Activated naive CD4-positive, alpha-beta T cell treated with anti-CD3 and anti-CD28 coated beads, Interleukin-2, amount 10 ng/mL, durations not matched to agents 7 days and 5 days (primary cell): ENCODE measurements at places on chromosomes 13 and 19.
A peak's percentile ranks its signal among the peaks of the same experiment; 100 is the strongest.

- DNase-seq, result no peak
Observed at GRCh38 chr13:109792416-109793059, 6.2 kb upstream of the IRS2 start.

DNA sequence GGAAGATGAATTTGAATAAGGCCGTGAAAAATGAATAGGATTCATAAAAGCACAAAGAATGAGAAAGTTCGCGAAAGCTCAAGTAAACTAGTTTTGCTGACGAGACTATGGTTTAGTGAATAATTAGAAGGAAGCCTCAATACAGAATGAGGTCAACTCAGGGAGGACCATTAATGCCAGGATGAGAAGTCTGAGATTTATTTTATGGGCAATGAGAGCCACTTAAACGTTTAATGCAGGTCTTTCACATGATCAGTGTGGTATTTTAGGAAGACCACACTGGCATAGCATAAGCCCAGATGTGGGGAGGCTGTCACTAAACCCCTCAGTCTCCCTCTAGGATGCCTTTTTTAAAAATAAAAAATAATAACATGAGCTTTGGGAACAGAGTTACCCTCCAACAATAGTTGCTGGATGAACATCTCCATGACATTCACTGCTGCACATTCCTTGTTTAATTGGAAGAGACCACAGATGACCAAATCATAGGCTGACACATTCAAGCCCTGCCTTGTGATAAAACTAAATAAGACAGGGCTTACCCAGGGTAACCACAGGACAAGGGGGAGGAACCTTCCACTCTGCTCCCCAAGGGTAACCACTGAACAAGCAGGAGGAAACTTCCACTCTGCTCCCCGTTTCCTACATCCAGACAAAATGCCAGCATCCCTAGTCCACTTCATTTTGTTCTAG is 43.6 kb upstream of the LSM14A start:
- DNase-seq, result no peak

GRCh38 chr13:42814868-42815267 is 33.5 kb downstream of the FAM216B start:
- DNase-seq, result no peak

- DNase-seq, result no peak
Observed at GRCh38 chr19:1067341-1067957, 482 bp downstream of the ARHGAP45 start.

- DNase-seq, result no peak
Observed at GRCh38 chr13:95269756-95270155, 31.5 kb downstream of the ABCC4 start.

GRCh38 chr13:32722340-32722739 is 136.1 kb downstream of the PDS5B start:
- DNase-seq, result no peak

DNA sequence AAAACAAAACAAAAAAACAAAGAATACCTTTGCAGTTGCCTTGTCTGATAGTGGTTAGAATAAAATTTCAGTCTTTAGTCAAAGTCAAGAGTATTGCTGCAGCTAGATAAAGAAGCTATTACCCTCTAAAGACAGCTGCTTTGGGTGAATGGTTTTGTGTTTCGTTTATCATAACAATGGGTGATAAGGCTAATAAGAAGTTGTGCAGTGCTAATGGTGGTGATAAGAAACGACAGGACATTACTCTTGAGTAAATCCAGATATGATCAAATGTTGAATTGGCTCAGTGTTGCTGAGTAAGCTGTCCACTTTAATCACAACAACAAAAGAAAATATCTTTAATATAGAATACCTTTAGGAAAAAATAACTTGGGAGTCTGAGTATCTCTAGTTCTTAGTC is 1825.3 kb downstream of the SLITRK5 start:
- no peak for DNase-seq

DNA sequence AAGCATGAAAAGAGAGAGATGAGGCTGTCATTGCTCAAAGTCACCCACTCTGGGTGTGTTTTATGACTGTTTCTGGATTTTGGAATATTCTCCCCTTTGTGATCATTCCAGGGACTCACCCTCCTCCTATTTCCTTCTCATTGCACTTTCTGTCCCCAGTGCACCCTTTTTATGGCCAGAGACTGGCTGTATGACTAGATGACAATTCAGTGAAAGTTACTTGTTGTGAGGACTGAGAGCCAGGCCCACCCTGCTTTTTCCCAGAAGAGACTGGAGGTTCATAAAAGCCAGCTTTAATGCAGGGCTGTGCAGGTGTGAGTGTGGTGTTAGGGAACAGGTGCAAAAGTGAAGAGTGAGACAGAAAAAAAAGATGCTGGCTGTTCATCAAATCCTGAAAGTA is 17.3 kb downstream of the CEACAM7 start:
- DNase-seq, result no peak

DNA sequence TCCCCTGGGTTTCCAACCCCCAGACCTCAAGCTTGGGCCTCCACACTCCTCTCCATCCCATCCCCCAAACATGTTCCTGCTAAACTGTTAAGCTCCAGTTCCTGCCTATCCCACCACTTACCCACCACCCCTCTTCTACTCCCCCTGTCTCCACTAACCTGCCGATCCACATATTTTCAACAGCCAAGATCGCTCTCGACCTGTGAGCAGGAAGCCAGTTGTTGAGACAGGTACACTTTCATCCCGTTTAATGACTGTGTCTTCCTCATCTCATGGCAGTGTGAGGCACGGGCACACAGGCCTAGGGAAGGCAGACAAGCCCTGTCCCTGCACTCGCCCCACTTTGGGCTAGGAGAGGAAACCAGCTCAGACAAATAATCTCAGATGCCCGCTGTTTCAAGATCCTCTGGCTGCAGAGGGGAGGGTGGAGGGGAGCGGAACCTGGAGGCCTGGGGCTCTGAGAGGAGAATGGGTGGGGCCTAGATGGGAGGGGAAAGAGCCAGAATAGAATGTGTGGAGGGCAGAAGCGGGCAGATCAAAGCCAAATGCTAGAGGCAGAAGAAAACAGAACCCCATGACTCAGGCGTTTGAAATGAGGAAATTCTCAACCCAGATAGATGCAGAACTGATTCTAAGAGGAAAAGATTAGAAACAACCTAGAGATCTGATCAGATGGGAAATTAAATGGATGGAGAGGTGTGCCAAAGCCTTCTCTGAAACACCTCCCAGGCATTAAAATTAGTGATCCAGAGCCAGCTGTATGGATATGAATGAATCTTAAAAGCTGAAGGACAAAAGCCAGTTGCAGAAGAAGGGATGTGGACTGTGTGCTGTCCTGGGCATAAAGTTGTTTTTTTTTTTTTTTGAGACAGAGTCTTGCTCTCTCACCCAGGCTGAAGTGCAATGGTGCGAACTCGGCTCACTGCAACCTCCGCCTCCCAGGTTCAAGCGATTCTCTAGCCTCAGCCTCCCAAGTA is 16.9 kb upstream of the CYP2S1 start:
- peak; percentile 79 for DNase-seq

DNA sequence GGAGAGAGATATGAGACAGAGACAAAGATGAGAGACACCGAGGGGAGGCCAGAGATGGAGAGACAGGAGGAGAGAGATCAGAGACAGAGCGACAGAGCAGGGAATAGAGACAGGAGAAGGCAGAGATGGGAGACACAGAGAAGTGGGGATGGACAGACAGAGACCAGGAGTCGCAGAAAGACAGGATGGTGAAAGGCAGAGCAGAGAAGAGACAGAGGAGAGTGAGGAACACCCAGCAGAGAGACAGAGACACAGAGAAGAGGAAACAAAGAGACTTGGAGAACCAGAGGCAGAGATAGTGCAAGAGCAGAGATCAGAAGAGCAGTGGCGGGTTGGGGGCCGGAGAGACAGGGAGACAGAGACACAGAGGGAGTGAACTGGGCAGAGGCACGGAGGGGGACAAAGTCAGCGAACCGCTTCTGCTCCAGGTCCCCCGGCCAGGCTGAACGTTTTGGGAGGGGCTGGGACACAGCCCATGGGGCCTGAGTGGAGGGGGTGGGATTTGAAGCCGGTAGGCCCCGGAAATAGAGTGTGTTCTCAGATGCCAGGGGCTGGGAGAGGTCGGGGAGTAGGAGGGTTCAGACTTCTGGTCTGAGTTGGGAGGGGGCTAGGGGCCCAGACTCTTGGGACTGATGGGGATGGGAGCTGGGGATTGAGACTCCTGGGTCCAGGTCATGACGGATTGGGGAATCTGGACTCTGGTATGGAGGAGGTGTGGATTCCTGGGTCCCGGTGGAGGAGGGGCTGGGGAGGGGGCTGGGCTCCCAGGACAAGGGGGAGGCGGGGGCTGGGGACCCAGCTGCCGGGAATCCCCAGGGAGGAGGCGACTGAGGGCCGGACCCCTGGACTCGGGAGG is 654 bp downstream of the ZNF579 start:
- peak; percentile 43 for DNase-seq

- DNase-seq, result no peak
Observed at GRCh38 chr13:37690361-37690760, 91.8 kb upstream of the POSTN start.

- no peak for DNase-seq
Observed at GRCh38 chr19:13437919-13438618, 68.2 kb downstream of the CACNA1A start.

- no peak for DNase-seq
Observed at GRCh38 chr13:61664801-61665705, 249.4 kb upstream of the PCDH20 start.

GRCh38 chr19:11414544-11414943 is 4.6 kb downstream of the RGL3 start:
- DNase-seq, result no peak

DNA sequence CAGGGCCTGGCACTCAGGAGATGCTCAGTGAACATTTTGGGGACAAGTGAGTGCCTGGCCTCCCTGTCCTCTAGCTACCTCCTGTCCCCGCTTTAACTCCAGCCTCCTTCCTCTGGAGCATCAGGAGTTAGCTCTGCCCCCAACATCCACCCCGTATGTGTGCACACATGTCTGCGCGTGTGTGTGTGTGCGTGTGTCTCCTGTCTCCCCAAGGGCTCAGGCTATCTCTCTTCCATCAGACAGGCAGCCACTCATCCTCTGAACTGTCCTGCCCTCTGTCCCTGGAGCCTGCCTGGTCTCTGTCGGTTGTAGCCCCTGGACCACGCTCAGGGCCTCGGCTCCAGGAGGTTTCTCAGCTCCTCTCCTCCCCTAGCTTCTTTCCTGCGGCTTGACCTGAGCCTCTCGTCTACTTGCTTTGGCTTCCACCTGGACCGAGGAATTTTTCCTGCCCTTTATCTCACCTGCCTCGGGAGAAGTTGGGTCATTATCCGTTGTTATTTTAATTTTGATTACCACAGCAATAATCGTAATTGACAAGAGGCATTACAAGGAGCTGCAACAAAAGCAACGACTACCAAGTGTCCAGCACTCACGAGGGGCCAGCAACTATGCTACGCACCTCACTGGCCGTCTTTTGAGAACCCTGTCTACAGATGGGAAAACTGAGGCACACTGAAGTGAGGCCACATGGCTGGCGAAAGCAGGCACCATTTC is 32.0 kb upstream of the ASF1B start:
- DNase-seq, result no peak

DNA sequence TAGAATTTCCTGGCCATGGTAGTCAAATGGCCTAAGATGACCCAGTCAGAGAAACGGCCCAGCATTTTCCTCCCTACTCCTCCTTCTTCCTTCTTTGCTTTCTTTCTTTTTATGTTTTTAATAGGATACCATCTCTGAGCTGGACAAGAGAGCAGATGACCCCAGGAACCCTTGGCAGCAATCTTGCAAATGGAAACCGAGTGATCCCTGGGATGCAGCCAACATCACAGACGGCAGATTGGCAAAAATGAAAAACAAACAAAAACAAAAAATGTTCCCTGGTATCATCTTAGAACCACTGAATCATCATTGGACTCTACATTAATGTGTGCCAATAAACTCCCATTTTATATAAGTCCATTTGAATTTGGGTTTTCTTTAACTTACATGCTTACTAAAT is 424.4 kb downstream of the FGF14 start:
- DNase-seq, result no peak

GRCh38 chr19:50536662-50537305 is 23.1 kb upstream of the ASPDH start:
- DNase-seq, result no peak

DNA sequence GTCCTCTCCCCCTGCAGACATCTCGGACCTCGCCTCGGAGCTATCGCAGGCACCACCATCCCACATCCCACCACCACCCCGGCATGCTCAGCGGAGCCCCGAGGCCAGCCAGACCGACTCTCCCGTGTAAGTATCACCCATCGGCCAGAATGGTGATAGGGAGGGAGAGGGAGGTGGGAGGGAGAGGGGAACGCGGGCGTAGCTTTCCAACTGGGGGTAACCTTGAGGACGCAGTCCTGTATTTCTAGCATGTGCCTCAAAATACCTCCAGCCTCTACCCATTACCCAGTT is 26.1 kb downstream of the TJP3 start:
- no peak for DNase-seq

DNA sequence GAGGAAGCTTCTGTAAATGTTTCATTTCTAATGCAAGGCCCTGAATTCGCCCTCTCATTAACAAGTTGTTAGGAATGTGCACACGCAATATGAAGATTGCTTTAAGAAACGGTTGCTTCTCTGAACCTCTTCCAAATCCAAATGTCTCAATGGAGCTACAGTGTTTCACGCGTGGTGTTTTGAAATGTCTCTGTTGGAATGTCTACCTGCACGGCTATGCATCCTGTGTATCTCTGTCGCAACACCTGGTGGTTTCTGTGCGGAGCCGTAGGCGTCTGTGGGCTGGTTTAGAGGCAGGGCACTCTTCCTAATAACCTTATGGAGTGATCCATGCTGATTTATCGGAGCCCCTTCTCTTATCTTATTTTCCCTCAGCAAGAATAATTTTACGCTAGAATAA is 1584.2 kb upstream of the SLC10A2 start:
- DNase-seq, result no peak

DNA sequence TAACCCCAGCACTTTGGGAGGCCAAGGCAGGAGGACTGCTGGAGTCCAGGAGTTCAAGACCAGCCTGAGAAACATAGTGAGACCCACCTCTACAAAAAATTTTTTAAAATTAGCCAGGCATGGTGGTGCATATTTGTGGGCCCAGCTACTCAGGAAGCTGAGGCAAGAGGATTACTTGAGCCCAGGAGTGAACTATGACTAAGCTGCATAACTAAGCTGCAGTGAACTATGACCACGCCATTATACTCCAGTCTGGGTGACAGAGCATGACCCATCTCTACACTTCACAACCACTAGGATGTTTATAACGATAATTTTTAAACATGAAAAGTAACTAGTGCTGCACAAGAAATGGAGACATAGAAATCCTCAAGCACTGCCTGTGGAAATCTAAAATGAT is 352.7 kb upstream of the SGCG start:
- no peak for DNase-seq

DNA sequence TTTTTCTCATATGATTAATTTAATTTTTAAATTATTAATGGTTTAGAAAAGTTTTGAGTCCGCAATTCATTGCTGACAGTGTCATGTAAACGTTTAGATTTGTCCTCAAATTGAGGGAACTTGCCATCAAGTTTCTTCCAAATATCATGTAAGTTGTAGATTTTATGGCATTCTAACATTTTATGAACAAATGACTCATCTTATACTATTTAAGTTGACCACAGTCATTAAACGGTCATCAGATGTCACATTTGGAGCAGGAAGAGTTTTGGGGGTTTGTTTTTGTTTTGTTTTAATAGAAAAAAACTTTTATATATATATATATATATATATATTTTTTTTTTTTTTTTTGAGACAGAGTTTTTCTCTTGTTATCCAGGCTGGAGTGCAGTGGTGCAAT is 4.3 kb downstream of the ZNF114 start:
- no peak for DNase-seq

GRCh38 chr19:35828692-35829301 is 16.2 kb upstream of the PRODH2 start:
- peak; percentile 83 for DNase-seq

GRCh38 chr13:79692846-79693245 is 211.9 kb downstream of the NDFIP2 start:
- no peak for DNase-seq
